ENCODE measurements at places on chromosomes 13 and 19.

- no peak for DNase-seq
Observed at GRCh38 chr19:1235625-1236538, 1.9 kb downstream of the CBARP start.

GRCh38 chr13:47678201-47678968, 322.7 kb downstream of the SUCLA2 start:
- no peak for DNase-seq

DNA sequence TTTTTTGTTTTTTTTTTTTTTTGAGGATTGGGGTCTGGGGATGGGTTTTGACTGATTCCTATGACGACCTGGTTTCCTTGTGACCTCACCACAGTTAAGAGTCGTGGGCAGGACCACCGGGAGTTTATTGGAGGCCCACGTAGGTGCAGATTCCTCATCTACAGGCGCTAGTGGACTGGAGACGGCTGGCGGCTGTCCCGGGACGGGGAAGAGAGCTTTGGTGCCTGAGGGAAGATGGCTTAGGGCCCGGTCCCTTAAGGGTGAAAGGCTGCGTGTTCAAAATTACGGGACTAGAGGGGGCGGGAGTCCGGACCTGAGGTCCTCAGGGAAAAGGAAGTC, 682 bp upstream of the TEAD2 start:
- no peak for DNase-seq

DNA sequence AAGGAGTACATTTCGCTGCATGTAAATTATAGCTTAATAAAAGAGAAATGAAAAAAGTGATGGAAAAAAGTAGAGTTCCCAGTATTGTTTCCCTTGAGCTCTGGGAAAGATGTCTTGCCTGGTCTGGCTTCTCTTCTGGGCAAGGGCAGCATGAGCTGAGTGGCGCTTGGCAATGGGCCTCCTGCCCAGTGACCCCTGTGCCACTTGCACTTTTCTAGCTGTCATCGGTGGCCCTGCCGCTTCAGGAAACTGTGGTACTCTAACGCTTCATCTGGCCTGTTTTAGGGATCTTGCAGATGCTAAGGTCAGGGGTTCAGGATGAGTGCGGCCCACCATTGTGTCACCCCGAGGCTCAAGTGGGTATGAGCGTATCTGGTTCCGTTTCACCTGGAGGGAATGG, 161.4 kb downstream of the MTUS2 start:
- no peak for DNase-seq

DNA sequence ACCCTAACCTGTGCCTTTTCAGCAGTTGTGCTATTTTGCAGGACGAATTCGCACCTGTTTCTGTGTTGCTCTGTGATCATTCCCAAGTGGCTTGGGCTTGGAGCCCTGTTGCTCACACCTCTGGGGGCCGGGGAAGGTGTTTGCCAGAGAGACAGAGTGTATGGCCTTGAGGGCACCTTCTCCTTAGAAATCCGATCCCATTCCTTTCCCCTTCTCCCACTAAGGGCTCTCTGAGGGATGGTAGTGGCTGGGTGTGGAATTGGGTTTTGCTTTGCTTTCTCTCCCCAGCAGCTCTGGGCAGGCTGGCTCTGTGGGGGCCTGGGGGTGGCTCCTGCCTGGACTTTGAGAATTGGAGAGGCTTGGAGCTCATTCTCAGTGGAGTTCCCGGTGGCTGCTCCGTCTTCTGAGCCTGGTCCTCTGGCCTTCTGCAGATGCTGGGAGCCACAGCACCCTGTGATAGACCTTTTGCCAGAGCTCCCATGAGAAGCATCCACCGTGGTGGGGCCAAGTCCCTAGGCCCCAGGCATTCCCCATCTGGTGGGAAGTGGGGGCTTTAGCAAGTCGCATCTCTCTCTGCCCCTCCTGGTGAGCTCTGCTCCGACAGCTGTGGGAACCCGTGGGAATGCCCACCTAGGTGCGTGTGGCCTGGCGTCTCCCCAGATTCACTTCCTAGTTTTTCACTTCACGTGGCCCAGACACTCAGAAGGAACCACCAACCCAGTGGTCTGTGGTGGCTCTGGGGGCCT, 26.1 kb downstream of the ATP11A start:
- no peak for DNase-seq

Data from activated naive CD4-positive, alpha-beta T cell treated with Interleukin-2 at 50 U/mL for 16 hours (primary cell).